ENCODE measurements at places on chromosomes 3 and 15.
A peak's percentile ranks its signal among the peaks of the same experiment; 100 is the strongest.

- no peak for DNase-seq
These were observed 10.0 kb downstream of the NT5DC2 start for GRCh38 chr3:52523386-52524257.

DNA sequence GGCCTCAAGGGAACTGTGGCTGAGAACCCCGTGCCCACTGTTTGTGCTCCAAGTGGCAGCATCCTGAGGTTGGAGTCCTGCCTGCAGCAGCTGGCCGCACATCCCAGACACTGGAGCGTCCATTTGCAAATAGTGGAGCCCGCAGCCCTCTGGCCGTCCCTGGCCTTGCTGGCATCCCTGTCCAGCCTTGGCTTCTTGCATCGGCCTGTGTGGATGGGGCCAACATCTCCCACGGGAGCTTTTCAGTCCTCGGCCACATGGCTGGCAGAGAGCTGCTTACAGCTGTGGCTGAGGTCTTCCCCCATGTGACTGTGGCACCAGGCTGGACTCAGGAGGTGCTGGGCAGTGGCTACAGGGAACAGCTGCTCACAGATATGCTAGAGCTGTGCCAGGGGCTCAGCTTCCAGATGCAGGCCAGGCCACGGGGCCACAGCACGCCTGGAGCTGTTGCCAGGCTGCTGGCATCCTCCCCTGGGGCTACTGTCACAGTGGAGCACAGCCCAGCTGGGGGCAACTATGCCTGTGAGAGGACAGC lies 71.2 kb downstream of the FAM43A start:
- DNase-seq: no peak

GRCh38 chr3:195083659-195084058 lies 187.3 kb downstream of the XXYLT1 start:
- no peak for DNase-seq

- no peak for DNase-seq
These were observed 148.4 kb downstream of the PGPEP1L start for GRCh38 chr15:98859149-98859548.

DNA sequence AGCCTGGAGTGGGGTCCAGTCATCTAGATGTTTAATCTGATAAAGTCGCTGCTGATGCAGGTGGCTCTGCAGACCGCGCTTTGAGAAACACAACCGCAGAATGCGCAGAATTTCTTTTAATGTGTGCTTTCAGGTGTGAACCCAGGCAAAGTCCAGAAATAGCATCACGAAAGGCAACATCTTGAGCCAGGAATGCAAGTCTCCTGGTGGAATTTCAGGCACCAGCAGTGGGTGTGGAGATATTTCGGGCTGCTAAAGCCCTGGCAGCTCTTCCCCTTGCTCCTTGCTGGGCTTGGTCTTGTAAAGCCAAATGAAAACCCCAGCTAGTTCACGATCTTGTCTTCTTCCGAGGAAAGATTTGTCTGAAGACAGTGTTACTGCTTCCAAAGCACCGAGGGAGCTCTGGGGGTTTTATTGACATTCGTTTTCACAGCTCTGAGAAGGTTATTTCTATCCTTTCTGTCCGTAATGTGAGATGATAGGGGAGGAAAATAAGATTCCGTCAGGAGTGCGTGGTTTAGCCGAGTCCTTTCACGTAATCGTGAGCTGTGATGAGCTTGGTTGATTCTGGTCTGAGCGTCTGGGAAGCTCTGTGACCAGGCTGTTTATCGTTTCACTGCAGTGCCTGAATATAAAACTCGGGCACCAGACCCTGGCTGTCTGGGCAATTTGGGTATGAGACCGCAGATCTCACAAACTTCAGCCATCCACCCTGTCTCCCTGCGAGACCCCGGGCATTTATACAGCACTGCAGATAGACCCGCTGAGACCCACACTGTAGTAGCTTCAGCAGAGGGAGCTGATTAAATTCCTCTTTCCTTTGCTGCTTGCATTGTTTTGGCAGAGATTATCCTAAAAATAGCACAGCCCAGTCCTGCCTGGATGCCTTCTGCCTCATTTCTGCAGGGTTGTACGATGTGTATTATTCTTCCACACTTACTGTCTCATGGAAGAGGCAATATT lies 67.0 kb upstream of the SLC25A26 start:
- no peak for DNase-seq

- peak; percentile 21 for DNase-seq
These were observed 5.7 kb upstream of the THBS1 start for GRCh38 chr15:39575180-39575579.

- peak; percentile 69 for DNase-seq
These were observed 141.2 kb downstream of the SERPINI1 start for GRCh38 chr3:167876620-167877281.

DNA sequence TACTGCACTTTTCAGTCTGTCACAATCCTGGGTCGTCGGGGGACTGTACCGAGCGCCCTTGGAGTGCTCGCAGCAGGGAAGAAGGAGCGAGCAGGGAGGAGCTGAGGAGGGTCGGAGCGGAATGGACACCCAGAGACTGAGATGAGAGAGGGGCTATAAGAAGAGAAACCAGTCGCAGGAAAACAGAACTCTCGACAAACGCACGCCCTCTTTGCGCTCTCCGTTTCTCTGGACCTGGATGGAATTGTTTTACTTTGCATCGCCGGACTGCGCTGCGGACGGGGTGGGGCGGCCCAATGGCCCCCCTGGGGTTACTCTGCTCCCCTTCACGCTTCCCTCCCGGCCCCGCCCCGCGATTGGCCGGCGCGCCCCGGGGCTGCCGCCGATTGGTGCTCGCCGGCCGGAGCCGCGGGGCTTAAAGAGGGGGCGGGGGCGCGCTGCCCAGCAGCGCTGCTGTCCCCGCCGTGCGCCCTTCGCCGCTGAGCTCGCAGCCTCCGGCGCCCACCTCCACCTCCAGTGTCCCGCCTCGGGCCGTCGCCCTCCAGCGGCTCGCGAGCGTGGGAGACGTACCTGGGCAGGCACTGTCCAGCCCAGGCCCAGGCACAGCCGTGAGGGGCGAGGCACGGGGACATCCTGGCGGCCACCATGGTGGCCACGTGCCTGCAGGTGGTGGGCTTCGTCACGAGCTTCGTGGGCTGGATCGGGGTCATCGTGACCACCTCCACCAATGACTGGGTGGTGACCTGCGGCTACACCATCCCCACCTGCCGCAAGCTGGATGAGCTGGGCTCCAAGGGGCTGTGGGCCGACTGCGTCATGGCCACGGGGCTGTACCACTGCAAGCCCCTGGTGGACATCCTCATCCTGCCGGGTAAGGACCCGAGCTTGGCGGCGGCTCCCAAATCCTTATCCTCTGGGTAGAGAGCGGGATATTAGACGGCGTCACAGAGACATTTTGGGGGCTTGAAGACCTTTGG lies at the start of gene CLDN11:
TSS of gene CLDN11 (plus strand) at position 447 of the 977 bp plus-strand sequence. CDS start at position 646, 199 bp downstream.
- peak; percentile 18 for DNase-seq

GRCh38 chr3:29695643-29696198 lies 414.9 kb downstream of the RBMS3 start:
- DNase-seq: peak; percentile 82

DNA sequence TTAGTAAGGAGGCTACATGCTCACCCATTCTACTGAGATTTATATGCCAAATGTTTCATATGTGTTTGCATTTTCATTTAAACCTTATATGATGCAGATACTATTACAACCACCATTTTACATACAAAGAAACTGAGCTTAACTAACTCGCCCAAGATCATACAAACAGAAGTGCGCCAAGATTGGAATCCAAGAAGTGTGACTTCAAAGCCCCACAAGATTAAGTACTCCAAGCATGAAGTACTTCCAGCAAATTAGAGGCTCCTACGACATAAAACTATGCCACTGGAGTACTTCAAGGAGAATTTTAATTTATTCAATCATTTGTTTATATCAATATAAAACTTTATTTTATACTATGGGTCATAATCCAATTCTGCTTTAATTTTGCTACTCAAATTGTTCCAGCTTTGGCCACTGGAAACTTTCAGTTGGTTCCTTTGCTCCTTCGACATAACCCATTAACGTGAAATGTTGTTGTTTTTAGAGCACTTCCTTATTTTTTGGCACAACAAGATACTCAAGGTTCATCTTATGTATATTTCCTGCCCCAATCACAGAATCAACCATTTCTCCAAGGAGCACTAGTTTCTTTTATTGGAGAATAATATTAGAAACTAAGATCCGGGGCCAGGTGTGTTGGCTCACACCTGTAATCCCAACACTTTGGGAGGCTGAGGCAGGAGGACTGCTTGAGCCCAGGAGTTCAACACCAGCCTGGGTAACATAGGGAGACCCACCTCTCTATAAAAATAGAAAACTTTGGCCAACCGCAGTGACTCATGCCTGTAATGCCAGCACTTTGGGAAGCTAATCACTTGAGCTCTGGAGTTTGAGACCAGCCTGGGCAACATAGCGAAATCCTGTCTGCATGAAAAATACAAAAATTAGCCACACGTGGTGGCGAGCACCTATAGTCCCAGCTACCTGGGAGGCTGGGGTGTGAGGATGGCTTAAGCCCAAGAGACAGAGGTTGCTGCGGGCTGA lies 10.4 kb downstream of the INO80 start:
- DNase-seq: no peak

DNA sequence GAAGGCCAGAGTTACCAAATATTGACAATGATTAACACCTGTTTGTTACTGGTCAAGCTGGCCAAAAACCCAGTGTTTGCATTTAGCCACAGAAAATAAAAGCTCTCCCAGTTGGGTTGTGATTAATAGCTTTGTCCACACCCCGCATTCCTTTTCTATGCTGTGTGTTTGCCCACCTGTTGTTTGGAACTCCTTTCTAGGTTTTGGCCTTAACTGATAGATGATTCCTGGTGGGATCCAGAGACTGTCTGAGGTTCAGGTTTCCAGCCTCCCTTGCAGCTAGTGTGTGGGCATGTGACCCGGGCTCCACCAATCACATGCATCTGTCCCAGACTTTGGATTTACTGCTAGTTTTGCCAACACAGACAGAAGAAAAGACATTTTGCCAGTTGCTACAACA lies 83.8 kb downstream of the PTPRG start:
- peak; percentile 49 for DNase-seq

- DNase-seq: no peak
These were observed 20.7 kb downstream of the SLCO3A1 start for GRCh38 chr15:91874171-91874570.

DNA sequence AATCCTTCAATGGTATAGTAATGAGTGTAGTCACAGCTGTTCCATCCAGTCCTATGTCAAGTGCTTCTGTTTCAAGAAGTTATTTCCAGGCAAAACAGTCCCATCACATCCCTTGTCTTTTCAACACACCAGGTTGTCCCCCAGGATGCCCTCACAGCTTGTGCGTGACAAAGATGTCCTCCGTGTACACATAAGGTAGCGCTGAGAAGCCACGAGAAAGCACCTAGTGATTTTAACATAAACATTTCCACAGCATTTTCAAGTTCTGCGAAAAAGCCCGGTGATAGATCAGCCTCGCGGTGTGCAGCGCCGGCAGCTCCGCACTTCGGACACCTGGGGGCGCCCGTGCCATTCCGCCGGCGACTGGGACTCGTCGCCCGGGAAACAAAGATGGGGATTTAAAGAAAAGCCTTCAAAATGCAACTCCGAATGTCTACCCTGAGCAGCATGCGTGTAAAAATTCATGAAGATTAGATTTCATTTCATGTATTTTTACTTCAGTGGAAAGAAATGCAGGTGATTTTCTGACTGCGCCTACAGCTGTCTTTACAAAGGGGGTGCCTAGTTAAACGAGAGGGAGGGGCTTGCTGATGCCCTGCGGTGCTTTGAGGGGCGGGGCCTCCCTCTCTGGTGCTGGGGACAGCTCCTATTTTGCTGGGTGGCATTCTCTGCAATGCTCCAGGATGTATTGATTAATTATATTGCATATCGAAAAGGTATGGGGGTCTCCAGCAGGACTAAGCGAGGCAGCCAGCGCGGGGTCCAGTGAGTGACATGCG lies 49.9 kb downstream of the KY start:
- DNase-seq: peak; percentile 66

DNA sequence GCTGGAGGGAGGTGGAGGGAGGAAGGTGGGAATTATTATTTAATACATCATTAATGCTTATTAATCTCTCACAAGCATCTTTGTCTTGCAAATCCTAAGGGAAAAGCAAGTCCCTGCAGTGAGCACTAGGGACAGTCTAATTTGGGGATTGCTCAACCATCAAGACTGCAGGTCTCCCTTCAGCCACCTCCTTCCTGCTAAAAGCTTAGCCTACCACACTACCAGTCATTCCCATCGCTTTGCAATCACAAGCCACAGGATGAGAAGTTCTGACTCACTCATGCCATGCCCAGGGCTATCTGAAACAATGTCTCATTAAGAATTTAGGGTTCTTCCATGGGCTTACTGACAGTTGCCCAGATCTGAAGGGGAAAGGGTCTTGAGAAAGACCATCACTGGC lies 51.0 kb upstream of the EIF1B start:
- DNase-seq: peak; percentile 90

DNA sequence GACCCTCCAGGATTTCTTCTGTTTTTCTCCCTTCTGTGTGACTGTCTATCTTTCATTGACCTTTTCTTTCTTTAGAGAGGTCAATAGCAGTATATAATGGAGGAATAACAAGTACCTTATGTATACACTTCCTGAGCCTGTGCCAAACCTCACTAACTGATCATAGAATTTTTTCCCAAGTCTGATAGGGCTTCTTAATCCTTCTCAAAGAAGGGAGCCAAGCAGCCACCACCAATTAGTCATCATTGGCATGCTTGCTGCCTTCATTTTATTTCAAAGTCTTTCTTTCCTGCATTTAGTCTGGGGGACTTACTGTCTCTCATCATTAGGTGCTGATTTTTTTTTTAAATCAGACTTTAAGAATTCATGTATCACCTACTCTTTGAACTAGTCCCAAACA lies 327.0 kb downstream of the FEZF2 start:
- peak; percentile 27 for DNase-seq

DNA sequence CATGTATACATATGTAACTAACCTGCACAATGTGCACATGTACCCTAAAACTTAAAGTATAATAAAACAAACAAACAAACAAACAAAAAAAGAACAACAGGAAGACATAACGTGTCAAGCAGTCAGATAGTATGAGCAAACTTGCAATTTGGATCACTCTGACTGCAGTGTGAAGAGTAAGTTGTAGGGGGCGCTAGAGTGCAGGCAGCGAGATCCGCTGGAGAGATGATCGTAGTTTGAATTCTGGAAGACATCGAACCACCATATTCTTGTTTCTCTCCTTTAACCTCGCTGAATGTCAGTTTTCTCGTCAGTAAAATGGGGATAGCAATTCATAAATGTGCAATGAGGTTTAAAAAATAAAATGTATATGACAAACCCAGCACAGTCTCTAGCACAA lies 165.2 kb upstream of the LMCD1 start:
- no peak for DNase-seq
